ENCODE measurements at places on chromosomes 7 and 10. TPM values are rescaled to one million over a fixed set of nuclear protein-coding genes. Genes with fewer than 3 reads are reported as not detected.

DNA sequence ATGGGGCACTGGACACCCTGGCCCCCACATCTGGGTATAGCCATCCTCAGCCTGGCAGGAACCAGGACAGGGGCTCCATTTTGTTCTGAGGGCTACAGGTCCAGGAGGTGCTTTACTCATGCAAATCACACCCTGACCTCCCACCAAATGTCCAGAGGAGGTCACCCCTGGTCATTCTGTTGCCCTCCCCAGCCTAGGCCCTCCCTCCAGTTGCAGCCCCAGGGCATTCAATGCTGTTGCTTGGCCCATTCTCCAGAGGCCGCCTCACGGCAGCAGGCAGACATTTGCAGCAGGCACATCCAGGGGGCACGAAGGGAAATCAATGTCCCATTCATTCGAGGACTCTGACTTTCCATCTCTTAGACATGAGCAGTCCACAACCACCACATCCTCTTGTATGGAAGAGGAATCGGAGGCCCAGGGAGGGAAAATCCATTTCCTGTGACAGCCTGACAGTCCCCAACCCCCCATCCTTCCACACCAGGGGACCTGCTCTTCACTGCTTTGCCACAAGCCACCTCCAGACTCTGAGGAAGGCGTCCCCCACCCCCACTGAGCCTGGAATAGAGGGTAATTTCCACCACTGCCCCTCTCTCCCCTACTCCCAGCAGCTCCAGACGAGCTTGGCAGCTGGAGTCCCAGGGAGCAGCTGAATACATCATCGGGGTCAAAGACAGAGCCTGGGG, 76.2 kb upstream of the UNC5B start:
- no peak for DNase-seq

GRCh38 chr10:26622891-26623290, 74.6 kb upstream of the PDSS1 start:
- DNase-seq, result no peak

DNA sequence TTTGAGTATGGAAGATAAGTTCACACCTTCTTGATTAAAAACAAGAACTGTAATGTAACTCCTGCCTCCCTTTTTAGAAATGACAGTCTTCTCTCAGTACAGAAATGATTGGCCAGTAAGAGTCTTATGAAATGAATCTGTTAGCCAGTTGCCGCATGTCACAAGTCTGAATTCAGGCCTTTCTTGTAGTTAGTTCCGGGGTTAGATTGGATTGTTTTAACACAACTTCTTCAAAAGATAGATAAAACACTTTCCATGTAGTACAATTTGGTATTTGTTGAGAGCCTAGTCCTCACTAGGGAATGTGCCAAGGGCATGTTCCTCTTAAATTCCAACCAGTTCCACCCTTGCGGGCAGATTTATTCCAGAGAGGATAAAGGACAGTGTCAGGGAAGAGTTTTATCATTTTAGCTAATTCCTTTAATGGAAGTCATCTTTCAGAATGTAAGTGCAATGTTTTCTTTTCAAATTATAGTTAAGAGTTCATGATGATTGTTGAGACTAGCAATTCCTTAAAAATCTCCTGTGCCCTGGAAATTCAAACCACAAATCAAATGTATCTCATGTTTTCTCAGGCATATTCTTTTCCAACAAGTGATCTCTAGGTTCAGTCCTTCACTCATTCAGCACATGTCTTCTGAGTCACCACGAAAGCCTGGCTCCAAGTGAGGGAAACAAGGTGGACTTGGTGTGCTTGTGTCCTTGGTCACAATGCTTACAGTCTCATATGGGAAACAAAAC, 4.1 kb downstream of the FHIP2A start:
- DNase-seq, result peak; percentile 95

- no peak for DNase-seq
Observed at GRCh38 chr7:18308938-18309337, 186.6 kb upstream of the HDAC9 start.

DNA sequence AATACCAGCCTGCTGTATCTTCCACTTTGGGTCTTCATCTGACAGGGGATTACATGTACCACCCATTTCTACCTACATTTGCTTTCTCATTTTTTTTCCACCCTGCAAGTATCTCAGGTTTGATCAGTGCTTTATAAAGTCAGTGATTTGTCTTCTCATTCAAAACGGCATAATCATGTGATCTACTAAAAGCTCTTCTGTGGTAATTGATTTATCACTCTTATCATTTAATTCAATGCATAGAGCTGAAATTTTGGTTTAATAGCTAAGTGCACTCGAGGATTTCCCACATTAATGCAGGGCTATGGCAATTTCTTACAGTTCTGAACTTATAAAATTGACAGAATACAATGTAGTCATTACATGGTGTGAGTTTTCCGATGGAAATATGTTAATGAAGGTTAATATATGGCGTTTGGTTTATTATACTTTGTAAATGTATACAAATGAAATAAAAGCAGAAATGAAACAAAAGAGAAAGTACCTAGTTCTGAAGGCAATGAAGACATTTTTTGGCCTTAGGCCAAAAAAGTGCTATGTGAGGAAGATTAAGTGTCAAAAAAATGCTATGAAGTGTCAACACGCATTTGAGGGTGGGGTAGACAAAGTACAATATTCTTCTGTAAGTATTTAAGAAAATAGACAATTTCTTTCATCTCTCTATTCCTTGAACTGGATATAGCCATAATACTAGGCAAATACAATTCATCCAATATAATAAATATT, 457.3 kb downstream of the ETV1 start:
- no peak for DNase-seq

GRCh38 chr10:110045772-110046171, 38.0 kb downstream of the ADD3 start:
- no peak for DNase-seq

DNA sequence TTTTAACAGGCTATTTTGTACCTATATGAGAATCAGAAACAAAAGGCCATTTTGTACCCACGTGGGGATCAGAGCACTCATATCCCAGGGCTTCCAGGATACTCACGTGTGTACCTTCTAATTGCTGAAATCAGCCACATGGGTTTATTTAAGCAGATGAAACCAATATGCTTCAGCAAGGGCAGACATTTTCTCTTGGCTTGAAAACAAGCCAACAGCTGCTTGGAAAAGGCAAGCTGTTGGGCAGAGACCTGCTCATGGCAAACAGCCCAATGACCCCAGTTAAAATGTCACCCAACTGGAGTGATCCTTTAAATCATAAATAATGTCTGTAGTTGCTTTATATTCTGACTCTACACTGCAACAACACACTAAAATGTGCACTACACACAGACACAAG, 26.5 kb upstream of the TOMM7 start:
- DNase-seq, result peak; percentile 74

Gene ABCB4
- not detected for total RNA-seq

Gene GNAT3
- total RNA-seq, result not detected
